ENCODE measurements at places on chromosomes 5 and 9.

DNA sequence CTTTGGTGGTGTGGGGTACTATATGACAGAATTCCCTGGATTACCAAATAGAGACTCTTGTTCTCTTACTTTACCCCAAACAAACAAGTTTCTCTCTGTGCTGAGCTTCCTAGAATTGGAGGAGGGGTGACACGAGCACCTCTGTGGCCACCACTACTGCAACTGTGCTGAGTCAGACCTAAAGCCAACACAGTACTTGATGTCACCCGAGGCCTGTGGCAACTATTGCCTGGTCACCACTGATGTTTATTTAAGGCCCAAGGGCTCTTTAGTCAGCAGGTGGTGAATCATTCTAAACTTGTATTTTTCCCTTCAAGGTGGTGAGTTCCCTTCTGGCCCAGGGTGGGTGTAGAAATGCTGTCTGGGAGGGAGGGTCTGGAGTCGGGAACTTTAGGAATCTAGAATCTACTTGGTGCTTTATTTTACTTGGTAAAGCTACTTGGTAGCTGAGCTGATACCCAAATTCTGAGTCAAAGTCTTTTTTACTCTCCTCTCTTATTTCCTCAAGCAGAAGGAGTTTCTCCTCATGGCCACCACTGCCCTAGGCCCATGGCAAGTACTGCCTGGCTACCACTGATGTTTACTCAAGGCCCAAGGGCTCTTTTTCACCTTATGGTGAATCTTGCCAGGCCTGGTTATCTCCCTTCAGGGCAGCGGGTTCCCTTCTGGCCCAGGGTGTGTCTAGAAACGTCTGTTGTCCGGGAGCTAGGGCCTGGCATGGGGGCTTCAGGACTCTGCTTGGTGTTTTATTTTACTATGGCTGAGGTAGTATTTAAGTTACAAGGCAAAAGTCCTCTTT is 9.8 kb downstream of the LURAP1L start:
- DNase-seq: no peak

DNA sequence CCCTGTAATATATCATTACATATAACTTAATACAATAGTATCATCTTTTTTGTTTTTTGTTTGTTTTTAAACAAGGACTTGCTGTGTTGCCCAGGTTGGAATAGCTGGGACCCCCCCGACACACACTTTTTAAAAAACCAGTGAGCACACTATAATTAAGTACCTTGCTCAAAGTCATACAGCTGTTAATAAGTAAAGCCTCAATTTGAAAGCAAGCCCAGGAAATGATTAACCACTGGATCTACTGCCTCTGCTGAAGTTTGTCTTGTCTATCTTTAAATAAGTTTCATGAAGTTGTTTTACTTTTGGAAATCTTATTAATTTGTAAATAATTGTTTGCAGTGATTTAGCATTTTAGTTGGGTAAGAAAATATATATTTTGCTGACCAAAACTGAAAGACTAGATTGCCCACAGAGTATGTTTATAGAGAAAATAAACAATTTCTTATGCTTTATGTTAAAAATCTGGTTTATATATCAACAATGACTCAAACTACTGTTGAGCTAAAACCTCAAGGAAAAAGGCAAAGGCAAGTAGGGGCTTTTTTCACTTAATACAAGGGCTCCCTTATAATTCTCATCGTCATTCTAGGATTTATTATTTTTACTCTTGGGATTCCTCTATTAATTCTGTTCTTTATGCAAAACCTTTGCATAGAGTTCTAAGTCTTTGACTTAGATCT is 5.8 kb upstream of the CARNMT1 start:
- no peak for DNase-seq

GRCh38 chr5:9582406-9582805 is 36.5 kb upstream of the SEMA5A start:
- DNase-seq: no peak

GRCh38 chr5:23820765-23821471 is 313.5 kb downstream of the PRDM9 start:
- no peak for DNase-seq

GRCh38 chr9:69431777-69432176 is 106.8 kb downstream of the ENTREP1 start:
- no peak for DNase-seq

DNA sequence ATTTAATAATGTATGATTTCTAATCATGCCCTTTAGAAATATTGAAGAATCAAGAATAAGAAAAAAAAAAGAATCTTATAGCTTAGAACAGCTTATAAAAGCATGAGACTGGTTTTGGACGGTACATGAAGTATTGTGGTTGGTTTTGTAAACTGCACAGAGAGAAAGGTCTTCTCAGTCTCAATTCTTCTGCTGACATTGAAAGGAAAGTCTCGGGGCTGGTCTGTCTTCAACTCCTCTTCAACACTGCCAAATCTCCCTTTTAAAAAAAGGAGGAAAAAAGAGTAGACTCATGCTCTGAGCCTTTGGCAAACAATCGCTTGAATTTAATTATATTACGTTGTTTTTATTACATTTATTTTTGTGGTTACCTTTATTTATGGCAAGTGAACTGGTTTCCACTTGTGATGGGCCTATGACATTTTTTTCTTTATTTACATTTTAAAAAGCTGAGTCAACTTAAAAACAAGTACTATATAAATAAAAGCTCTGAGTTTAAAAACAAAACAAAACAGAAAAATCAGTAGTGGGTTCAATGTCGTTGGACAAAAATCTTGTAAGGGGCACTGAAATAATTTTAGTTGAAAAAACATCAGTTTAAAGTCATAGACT is 32.8 kb upstream of the EBF1 start:
- no peak for DNase-seq

- no peak for DNase-seq
These were observed 45.0 kb upstream of the ACO1 start for GRCh38 chr9:32339424-32339823.

- DNase-seq: no peak
These were observed 16.2 kb downstream of the PPP2CA start for GRCh38 chr5:134209477-134210245.

DNA sequence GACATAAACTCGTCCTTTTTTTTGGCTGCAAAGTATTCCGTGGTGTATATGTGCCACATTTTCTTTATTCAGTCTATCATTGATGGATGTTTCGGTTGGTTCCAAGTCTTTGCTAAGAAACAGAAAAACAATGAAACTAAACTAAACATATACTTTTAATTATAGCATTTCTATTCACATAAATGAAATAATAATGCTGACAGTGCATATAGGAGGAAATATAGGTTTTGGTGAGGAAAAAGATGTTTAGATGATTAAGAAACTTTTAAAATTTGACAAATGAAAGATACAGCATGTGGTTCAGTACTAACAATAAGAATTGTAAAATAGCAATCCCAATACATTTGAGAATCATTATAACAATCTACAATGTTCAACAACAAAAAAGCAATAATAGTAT is 1094.5 kb upstream of the CDH6 start:
- DNase-seq: no peak

DNA sequence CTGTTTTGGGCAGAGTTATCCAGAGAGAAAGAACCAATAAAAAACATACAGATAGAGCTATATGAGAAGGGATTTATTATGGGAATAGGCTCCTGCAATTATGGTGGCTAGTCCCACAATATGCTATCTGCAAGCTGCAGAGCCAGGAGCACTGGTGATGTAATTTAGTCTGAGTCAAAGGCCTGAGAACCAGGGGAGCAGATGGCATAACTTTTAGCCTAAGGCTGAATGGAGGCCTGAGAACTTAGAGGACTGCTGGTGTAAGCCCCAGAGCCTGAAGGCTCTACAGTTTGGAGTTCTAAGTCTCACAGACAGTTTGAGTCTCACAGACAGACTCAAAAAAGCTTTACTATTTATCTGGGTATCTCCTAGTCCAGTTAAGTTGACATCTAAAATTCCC is 263.8 kb downstream of the FBXL7 start:
- DNase-seq: no peak

- no peak for DNase-seq
These were observed 753.3 kb downstream of the IRX1 start for GRCh38 chr5:4348919-4349318.

DNA sequence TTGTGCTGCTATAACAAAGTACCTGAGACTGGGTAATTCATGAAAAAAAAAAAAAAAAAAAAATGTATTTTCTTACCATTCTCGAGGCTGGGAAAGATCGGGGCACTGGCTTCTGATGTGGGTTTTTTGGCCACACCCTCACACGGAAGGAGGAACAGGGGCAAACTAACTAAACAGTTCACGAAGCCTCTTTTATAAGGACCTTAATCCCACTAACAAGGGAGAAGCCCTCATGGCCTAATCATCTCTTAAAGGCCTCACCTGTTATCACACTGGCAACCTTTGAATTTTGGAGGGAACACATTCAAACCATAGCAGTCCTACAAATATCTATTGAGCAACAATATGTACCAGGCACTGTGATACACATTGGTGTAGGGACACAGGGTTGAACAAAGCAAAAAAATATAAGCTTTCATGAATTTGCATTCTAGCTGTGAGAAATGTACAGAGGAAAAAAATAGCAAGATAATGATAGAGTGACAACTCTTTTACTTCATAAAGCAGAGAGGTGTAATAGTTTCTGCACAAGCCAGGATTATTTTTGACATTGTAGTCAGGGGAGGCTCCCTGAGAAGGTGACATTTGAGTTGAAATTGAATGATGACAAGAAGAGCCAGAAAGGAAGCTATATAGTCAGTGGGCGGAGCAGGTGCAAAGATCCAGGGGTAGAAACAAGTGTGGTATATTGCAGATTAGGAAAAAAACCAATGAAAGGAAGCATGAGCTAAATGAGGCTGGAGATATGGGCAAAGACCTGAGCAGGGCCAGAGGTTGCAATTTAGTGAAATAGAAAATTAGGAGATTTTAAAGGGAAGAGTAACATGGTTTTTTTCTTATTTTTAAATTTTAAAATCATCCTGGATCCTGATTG is 68.1 kb upstream of the GRAMD2B start:
- DNase-seq: no peak

- DNase-seq: no peak
These were observed 28.3 kb upstream of the STOM start for GRCh38 chr9:121398374-121398773.

DNA sequence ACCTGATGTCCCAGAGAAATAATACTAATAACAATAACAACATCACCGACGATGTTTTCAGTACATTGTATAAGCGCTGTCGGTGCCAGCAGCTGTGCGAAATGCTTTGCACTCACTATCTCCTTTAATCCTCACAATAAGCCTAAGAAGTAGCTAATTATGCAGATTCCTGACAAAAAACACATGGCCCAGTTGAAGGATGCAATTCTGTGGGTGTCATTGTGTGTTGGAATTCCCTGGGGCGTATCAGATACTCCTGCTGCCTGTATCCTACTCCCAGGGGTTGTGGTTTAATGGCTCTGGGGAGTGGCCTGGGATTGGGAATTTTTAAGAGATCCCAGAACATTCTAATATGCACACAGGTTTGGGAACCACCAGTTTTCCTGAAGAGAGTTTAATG is 154.0 kb downstream of the RGS3 start:
- no peak for DNase-seq

DNA sequence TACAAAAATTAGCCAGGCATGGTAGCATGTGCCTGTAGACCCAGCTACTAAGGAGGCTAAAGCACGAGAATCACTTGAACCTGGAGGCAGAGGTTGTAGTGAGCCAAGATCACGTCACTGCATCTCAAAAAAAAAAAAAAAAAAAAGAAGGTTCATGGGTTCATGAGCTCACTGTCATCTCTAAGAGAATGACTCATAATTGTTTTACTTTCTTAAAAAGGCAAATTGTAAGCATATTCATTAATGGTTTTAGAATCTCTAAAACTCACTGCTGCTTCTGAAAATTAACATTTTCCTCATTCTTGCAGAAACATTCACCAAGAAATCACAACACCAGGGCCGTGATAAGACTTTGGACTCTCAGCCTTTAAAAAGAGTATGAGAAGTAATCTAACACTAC is 103.6 kb downstream of the GNA14 start:
- DNase-seq: no peak

DNA sequence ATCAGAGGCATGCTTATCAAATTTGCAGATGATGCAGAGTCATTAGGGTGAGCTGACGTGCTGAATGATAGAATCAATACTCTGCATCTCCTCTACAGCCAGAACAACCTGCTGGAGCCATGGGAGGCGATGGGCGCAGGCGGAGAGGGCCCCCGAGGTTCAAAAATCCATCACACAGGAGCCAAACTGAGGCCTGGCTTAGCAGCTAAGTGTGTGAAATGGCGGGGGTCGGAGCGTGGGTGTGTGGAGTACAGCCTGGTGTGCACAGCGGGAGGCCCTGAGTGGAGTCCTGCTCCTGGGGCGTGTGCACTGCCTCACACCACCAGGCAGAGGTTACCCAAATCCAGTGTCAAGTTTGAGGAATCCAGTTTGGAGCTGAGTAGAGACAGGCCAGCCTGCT is 73.2 kb downstream of the MVB12B start:
- DNase-seq: no peak

DNA sequence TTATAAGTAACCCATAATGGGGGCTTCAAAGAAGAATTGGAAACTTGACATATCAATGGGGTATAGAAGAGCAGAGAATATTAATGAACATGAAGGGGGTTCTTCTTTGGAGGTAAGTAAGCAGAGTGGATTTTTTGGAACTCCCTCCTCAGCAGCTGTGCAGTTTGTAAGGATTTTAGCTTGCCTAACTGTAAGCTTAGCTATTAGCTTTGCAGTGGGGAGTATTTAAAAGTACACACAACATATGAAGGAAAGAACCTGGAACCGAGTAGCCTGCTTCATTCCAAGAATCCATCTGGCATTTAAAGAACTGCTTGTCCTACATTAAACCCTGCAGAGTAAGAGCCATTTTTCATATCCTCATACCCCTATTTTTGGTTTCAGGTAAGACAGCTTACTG is 2.2 kb upstream of the PBX3 start:
- no peak for DNase-seq

GRCh38 chr5:92401492-92401891 is 1018.4 kb upstream of the ARRDC3 start:
- no peak for DNase-seq

- DNase-seq: no peak
These were observed 1.3 kb downstream of the AGPAT2 start for GRCh38 chr9:136685790-136686533.

DNA sequence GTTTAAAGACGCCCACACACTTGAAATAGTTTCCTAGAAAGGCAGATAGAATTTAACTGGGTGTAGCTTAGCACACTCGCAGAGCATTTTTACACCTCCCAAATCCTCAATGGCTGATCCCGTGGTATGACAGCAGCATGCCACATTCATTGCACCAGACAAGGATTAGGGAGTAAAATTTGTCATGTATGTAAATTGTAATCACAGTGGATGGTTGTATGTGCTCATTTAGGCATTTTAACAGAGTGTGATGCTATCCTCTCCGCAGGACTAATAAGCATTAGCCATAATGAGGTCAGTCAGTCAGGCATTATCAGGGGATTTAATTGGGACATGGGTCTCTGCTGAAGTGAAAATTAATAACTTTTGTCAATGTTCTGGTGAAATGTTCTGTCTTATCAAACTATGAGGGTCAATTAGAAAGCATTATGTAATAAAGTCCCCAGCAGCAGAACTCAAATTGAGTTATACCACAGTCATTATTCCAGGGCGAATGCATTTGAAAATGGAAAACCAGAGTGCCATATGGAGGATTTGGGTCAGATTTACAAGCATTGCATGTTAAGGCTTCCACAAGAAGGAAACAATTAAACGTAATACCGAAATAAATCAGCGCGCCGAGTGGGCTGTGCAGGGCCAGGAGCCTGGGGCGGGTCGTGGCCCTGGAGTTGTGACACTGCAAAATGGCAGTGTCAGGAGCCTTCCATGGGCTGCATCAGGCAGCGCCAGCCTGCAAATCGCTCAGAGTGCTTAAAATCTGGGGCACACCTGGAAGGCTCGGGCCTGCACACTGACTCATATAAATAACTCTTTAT is 602.2 kb downstream of the BNC2 start:
- no peak for DNase-seq

- DNase-seq: no peak
These were observed 175.2 kb downstream of the PAX5 start for GRCh38 chr9:36858805-36859375.

Data from activated CD4-positive, alpha-beta T cell treated with anti-CD3 and anti-CD28 coated beads, Interleukin-2, Interleukin-6, amounts not matched to agents 100 ng/mL and 50 ng/mL, durations not matched to agents 16 hours and 8 hours (primary cell).